Activated CD8-positive, alpha-beta T cell treated with anti-CD3 and anti-CD28 coated beads for 36 hours (primary cell): ENCODE measurements at places on chromosomes 2 and 18. TPM values are rescaled to one million over a fixed set of nuclear protein-coding genes. Genes with fewer than 3 reads are reported as not detected.

Gene COLEC12
- total RNA-seq = not detected

Gene UCN
- total RNA-seq = 2.7 TPM

Gene LRP2
- total RNA-seq = 1.8 TPM

GRCh38 chr2:62774555-62775366 is 69.2 kb downstream of the EHBP1 start:
- no peak overlapping the region for H3K27ac ChIP-seq
- no peaks in the 10 kb centered on the region for H3K4me1 ChIP-seq
- no peak for DNase-seq
- no peak overlapping the region for H3K4me3 ChIP-seq

- H3K4me3 ChIP-seq = no peak overlapping the region
- H3K36me3 ChIP-seq = no peaks in the 10 kb centered on the region
- no peaks in the 10 kb centered on the region for H3K27me3 ChIP-seq
- DNase-seq = no peak
- no peak overlapping the region for H3K27ac ChIP-seq
Measured at GRCh38 chr2:115084446-115084845, 642.0 kb downstream of the DPP10 start.
